Activated T-helper 1 cell treated with anti-CD3 and anti-CD28 coated beads, Interleukin-2, amount 50 U/mL, for 16 hours (primary cell): ENCODE measurements at places on chromosomes 7 and 10.

DNA sequence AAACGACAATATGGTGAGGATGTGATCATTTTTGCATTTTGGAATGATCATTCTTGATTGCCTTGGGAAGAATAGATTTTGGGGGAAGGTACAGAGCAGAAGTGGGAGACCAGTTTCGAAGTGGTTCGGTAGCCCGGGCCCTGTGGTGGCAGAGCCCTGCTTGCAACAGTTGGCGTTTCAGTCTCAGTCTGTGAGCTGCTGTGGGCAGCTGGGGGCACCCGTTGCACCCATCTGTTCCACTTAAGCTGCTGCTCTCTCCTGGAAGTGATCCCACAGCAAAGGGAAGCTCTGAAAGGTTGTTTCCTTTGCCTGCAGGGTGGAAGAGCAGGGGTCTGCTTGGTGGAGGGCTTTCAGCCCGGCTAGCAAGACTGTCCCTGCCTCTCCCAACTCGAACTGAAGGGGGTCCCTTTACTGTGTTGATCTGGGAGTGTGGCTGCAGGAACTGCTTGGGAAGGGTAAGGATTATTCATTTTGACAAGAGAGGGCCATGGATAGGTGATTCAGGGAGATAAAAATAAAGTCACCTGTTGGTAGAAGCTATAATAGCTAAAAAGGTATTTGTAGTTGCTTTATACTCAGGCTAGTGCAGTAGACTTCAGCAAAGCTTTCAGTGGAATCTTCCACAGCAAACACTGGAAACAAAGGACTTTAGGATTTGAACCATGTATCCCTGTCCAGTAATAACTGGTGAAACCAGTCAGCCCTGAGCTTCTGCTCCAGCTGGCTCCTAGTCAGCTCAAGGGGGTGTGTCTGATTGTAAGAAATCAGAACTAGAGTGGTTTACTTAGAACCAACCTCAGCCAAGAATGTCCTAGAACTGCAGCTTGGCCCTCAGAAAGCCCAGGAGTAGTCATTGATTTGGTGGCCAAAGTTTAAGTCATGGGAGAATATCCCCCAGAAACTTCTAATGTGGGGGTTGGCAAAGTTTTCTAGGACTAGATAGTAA lies 53.1 kb upstream of the PDCD4 start:
- no peak for DNase-seq

DNA sequence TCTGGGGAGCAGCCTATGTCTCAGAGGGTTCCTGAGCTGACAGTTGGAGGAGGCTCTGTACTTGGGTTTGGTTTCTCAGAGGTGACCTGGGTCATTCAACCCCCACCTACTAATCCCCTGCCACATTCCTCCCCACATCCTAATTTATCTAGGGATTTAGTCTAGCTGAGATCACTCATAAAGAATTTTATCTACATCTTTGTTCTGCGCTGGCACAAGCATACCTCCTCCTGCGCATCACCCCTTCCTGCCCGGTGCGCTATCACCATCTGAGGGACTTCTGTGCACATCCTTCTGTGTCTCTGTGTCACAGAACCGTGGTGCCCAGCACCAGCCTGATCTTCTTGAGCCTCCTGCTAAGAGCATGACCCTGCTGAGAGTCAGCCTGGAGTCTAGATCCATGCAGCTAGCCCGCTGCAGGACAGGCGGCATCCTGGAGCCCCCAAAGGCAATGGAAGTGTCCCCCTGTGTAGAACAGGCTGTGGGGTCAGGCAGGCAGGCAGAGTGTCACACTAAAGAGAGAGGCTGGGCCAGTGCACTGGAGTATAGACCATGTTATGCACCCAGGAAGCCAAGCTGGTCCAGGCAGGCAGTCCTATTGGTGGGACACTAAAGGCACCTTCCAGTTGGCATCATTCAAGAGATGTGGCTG lies 63.6 kb downstream of the ARHGAP22 start:
- no peak for DNase-seq

- no peak for DNase-seq
These were observed 218.0 kb upstream of the IGFBP3 start for GRCh38 chr7:46139079-46139478.

DNA sequence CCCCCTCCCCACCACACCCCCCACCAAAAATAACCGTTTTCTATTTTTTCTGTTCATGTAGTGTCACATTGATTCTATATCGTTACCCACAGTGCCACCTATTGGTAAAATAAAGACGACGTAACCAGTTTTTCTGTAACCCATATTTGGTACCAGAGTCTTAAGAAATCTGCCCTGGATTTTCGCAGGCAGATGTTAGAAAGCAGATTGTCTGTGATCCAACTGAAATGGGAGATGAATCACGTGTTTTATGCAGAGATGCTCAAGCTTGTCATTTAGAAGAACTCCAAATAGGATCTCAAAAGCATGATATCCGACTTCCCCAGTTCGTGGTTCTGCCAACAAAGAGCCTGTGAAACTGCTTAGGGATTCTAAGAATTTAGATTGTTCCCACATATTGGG lies 261.1 kb upstream of the CSTF2T start:
- DNase-seq = no peak

DNA sequence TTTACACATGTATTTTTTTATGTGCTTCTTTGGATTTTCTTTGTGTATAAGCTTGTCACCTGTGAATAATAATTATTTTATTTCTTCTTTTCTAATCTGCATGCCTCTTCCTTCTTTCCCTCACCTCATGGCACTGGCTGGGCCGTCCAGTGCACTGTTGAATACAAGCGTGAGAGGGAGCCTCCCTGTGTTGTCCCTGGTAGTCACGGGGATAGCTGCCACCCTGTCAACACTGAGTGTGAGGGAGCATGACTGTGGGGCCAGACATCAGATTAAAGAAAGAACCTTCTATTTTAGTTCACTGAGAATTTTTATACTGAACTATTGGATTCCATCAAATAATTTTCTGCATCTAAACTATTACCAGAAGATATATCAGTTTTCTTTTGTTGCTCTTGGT lies 187.9 kb downstream of the CDC14C start:
- no peak for DNase-seq

GRCh38 chr10:76998451-76998850 lies 639.2 kb downstream of the KCNMA1 start:
- no peak for DNase-seq

DNA sequence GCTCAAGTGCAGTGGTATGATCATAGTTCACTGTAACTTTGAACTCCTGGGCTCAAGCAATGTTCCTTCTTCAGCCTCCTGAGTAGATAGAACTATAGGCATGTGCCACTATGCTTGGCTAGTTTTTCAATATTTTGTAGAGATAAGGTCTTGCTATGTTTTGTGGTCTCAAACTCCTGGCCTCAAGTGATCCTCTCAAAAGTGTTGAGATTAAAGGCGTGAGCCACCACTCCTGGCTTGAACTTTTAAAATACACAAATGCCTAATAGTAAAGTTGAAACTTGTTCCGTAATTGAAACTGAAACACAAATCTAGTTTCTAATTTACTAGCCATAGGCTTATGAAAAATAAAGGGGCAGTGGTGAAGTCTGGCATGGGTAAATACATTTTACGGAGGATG lies 65.7 kb downstream of the AP3M1 start:
- DNase-seq = no peak
